Stimulated activated CD8-positive, alpha-beta memory T cell treated with anti-CD3 and anti-CD28 coated beads, Interleukin-15, amount 100 ng/mL, for 4 hours (primary cell): ENCODE measurements at places on chromosomes 12 and 14.

GRCh38 chr14:32940711-32941667 lies 2.3 kb downstream of the NPAS3 start:
- no peak for DNase-seq

DNA sequence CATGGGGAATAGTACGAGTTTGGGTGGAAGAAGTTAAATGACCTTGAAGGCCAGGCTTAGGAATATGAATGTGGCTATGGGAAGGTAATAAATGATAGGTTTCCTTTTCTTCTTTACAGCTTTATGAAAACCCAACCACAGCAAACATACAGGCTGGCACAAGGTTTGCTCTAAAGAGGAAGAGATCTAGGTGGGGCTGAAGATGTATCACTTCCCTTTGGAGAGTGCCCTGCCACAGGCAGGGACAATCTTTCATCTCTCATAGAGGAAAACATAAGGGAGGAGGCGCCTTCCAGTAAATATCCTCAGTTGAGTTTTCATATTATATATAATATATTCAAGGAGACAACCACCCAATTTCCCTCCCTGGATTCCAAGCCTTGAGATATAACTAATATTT lies 72.9 kb upstream of the FRMD6 start:
- no peak for DNase-seq

DNA sequence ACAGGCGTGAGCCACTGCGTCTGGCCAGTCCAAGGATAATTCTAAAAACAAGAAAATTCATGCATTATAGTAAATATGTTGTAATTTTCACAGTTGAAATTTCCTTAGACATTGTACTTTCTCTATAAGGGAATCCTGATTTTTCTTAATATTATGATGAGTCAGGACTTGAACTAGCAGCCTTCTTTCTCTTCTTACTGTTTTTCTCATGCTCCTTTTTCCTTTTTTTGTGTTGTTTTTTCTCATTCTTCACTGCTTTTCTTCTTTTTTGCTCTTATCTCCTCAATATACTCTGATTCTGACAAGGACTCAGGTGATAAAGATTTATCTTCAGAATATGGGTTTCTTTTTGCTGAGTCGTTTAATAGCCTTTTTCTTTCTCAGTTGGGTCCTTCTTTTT lies 117.7 kb downstream of the LMNTD1 start:
- DNase-seq = no peak

DNA sequence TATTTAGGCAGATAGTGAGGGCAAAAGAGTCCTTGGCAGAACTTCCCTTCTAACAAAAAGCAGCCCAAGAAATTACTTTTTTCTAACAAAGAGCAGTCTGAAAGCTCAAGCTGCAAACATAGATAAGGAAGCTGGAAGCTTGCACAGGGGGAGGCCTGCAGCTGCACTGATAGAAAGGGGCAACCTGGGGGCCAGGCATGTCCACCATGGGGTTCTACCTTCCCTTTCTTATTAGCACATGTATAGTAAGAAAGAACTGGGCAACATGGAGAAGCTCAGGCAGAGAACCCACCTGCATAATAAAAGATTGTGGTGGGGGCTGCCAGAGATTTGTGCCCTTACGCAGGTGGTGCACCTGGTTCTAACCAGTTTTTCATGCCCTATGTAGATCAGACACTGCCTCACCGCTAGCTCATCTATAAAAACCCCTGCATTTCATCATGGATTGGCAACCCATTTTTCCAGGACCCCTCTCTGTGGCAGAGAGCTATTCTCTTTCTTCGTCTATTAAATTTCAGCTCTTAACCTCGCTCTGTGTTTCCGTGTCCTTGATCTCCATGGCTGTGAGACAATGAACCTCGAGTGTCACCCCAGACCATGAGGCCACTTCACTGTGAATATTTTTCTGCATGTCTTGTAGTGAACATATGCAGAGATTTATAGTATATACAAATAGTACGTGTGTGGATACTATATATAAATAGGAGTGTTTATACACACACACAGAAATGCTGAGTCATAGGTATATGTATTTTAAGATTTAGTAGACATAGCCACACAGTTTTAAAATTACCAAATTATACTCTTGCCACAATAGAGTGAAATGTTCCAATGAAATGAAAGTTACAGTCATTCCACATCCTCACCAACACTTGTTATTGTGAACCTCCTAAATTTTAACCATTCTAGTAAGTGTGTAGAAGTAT lies 53.0 kb downstream of the PEX5 start:
- no peak for DNase-seq

GRCh38 chr12:96452261-96452922 lies 37.0 kb upstream of the CFAP54 start:
- DNase-seq = no peak

DNA sequence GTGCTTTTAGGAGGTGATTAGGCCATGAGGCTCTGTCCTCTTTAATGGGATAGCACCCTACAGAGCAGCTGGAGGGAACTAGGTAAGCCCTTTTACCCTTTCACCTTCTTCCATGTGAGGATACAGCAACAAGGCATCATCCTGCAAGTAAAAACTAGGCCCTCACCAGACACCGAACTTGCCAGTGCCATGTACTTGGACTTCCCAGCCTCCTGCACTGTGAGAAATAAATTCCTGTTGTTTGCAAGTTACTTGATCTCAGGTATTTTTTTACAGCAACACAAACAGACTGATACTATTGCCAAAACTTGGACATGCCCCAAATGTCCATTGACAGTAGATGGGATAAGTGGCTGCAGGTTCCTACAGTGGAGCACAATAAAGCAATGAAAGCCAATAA lies 85.8 kb upstream of the MAP1LC3B2 start:
- DNase-seq = no peak

DNA sequence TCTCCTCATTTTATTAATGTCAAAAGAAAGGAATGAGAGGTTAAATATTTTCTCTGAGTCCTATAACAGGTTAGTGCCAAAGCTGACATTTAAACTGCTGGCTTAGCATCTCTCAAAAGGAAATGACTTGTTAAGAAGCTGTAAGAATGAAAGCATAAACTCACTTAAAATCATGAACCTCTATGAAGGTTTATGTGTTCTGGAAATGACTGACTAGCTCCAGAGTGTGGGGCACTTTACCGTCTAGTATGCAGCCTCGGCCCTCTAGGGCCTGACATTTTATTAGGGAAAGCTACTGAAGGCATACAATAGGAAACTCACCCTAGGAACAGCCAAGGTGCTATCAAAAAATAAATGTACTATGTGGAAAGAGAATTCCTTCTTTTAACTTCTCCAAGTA lies 35.1 kb downstream of the SPX start:
- no peak for DNase-seq

- no peak for DNase-seq
Observed at GRCh38 chr14:48747561-48748089, 838.6 kb downstream of the RPS29 start.

DNA sequence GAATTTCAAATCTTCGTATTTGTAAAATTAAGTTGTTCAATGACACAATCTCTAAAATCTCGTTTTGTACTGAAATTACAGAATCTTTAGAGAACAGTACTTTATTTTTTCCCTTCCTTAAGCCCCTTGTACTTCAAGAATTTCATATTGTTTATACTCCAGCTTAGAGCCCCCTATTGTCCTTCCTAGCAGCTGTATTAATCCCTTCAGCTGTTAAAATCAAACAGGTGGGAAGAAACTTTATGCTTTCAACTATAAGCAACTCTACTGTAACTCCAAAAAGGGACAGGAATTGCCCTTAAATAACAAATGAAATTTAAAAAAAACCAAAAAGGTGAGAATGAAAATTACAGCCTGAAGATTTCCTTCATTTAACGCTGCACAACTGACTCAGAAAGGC lies 1.7 kb downstream of the NACA start:
- DNase-seq = no peak

- no peak for DNase-seq
Observed at GRCh38 chr14:49456589-49456988, 129.6 kb downstream of the RPS29 start.

DNA sequence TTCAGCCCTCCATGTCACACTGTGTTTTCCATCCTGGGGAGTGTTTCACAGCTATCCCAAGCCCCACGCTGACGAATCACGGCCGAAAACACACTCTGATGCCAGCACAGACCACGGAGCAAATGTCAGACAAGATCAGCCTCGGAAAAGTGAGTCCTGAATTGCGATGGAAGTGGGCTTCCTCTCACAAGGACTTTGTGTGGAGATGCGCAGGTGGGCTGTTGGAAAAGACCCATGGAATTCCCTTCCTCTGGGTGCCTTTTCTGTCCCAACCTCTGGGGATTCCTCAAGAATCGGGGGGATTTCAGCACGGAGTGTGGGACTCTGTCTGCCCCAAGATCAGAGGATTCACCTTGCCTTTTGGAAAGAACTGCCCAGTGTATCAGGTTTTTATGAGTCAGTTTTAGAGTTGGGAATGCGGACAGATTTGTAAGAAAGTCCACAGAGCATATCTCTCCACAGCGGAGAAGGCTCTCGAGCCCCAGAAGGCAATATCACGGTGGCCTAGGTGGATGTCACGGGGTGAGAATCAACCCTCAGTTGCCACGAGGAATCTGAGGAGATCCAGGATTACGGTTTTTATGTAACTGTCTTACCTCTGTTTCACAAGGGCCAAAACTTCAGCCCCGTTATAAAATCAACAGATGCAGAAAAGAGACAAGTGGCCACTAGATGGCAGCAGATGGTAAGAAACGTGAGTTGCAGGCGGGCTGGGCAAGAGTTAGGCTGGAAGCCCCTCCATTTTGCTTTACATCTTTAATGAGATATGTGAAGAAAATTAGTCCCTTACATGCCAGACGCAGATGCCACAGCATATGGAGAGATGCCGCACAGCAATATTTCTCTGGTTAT lies 201.9 kb downstream of the DAD1 start:
- no peak for DNase-seq

GRCh38 chr14:100746326-100746725 lies 19.6 kb downstream of the DLK1 start:
- DNase-seq = no peak

GRCh38 chr14:96452684-96453083 lies 49.5 kb upstream of the PAPOLA start:
- no peak for DNase-seq

DNA sequence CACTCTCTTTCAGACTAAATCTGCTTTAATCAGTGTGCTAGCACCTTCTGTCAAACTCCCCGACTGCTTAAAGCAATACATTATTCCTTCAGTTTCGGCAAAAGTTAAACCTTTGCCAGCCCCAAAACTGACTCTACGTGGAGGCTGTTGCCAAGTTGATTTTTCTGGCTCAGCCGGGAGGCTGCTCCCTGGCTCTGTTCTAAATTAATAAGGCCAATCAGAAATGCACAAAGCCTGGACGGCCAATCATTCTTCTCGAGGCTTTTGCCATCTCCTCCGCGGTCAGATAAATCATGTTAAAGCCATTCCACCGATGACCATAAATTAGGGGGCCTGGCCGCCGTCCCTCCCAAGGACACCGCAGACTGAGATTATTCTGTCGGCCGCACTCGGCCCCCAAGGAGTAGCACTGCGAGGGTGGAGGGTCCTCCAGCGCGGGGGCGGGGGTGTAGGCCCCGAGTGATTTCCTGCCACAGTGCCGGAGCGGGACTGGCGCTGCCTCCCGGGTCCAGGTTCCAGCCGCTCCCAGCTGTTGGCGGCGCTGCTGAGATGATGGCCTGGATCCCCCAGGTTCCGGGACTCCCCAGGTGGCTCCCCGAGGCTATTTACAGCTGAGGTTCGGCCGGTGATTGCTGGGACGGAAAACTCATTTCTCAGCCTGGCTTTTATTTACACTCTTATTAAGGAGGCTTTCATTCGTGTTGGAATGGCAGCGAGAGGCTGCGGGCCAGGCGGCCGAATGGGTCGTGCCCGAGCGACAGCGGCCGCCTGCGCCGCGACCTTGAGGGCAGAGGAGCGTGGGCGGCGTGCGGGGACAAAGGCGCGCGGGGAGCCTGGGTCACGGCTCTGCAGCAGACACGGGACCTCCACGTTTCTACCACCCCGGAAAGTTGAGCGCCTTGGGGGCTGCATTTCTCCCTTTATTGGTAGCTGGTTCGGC lies 165.1 kb downstream of the MON2 start:
- no peak for DNase-seq

DNA sequence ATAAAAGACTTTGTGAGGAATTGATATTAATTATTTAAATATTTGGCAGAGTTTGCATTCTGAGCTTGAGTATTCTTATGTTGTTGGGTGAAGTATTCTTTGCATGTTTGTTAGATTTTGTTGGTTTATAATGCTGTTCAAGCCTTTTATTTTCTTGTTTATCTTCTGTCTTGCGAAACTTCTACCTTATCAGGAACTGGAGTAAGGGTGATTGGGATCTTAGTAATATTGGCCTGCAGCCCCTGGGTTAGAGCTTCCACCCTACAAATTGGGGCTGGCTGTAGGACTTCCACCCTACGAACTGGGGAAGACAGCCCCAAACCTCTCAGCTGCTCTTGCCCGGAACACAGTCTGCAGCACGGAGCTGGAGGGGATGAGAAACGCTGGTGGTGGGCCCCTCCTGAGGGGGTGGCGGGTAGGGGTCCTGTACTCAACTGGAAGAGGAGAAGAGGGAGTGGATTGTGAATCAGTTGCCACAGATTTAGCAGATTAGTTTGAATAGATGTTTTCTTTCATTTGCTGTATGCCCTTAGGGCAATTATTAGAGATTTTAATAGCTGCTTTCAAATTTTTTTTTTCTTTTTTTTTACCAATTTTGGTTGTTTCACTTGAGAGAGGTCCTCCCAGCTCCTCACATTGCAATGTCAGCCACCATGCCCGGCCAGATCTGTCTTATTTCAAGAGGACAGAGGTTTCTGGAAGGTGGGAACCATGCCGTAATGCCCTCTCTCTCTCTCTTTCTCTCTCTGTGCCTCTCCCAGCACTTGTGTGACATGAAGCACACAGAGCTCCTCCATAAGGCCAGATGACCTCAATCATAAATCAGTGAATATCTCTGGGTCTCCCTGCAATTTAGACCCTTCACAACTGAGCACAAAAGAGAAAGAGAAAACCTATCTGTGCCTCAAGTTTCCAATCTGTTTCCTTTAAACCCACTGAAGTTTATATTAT lies 123.4 kb downstream of the DICER1 start:
- no peak for DNase-seq

GRCh38 chr12:31966558-31967205 lies 7.5 kb downstream of the RESF1 start:
- DNase-seq = no peak

GRCh38 chr14:65141523-65141922 lies 39.2 kb upstream of the MAX start:
- no peak for DNase-seq

- DNase-seq = no peak
Observed at GRCh38 chr12:15932971-15933370, 21.8 kb downstream of the DERA start.

DNA sequence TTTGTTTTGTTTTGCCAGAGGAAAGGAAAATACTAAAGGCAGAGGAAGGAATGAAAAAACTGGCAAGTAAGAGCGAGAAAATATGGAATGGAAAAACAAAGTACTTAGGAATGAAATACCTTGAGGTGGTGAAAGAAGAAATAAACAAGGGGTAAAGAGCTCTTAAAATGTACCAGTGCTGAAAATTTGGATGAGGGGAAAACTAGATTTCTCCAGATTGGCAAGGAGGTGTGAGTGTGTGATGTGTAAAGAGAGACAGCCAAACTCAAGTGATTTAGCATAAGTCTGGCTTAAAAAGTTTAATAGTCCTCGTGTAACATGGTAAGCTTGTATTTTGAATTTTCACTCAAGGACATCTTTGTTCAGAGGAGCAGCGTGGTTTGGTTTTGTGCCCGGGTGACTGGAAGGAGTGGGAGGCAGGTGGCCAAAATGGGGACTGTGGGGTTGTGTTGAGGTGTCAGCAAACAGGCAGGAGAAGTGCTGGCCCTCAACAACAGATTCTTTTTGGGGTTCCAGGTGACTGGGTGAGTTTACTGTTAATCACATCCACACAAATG lies 102.7 kb downstream of the DACT1 start:
- DNase-seq = no peak

GRCh38 chr14:44271006-44271405 lies 236.1 kb downstream of the FSCB start:
- no peak for DNase-seq
